ENCODE measurements at places on chromosomes 4 and X. TPM values are rescaled to one million over a fixed set of nuclear protein-coding genes. Genes with fewer than 3 reads are reported as not detected.

Gene GPR50
- total RNA-seq: not detected

Gene CDKL2
- under 0.01 TPM for total RNA-seq

Gene DUX4
- not detected for total RNA-seq

Gene SSX2B
- total RNA-seq: not detected

Gene MYL5
- 12.0 TPM for total RNA-seq

Gene NPNT
- total RNA-seq: under 0.01 TPM

Gene MAPK10
- not detected for total RNA-seq

Gene RPL36A
- total RNA-seq: 769 TPM

Gene PABPC1L2B
- not detected for total RNA-seq

Gene PABPC5
- total RNA-seq: 0.45 TPM

Gene RAB41
- total RNA-seq: not detected

Gene POU3F4
- not detected for total RNA-seq

Gene MAGEB10
- not detected for total RNA-seq

Gene LPAR4
- 0.09 TPM for total RNA-seq

Gene SPINK2
- total RNA-seq: not detected

Gene MAGEA2
- total RNA-seq: not detected

Gene IBSP
- not detected for total RNA-seq

Gene UGT2A1
- total RNA-seq: 0.27 TPM

Gene SASH3
- total RNA-seq: not detected

Gene HHIP
- total RNA-seq: 260 TPM

Gene CENPVL1
- not detected for total RNA-seq

Gene TCEAL6
- not detected for total RNA-seq

Gene MAGEA1
- total RNA-seq: not detected

Gene OTUD6A
- not detected for total RNA-seq

Gene BGN
- 16.6 TPM for total RNA-seq

Gene KCND1
- total RNA-seq: 0.18 TPM

Gene S100G
- total RNA-seq: not detected

Gene PPEF2
- total RNA-seq: not detected

Gene FMR1NB
- total RNA-seq: not detected

Gene CMC4
- total RNA-seq: 6.0 TPM

Gene NDNF
- total RNA-seq: not detected

Gene BMPR1B
- under 0.01 TPM for total RNA-seq

Gene MAGED1
- 72.4 TPM for total RNA-seq

Gene LAMP2
- total RNA-seq: 80.4 TPM

Gene DMP1
- total RNA-seq: not detected

Gene PDZD4
- 0.09 TPM for total RNA-seq

Gene RPS6KA6
- 0.19 TPM for total RNA-seq

Gene EDNRA
- 5.0 TPM for total RNA-seq

Gene GIMD1
- not detected for total RNA-seq

Gene RIBC1
- total RNA-seq: 0.36 TPM

Gene HAUS7
- total RNA-seq: 18.8 TPM

All from endothelial cell of coronary artery (primary cell).